ENCODE measurements at places on chromosomes 1 and 21.

DNA sequence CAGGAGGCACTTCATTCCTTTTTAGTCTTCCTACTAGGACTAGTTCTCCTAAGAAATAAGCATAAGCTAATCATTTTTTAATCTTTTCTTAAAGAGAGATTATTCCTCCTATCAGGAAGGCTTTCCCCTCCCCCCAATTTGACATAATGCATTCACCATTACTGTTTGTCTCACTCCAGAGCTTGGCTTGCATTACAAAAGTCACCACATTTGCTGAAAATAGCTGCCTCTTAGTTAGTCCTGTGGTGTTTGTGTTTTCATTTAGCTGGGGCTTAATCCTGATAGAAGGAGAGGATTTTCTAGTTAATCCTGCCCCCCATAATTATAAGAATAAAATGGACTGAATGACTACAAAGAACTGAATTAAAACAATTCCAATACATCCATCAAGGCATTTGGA, 307.1 kb upstream of the RRP15 start:
- no peak for DNase-seq

- no peak for DNase-seq
These were observed 14.4 kb downstream of the HLX start for GRCh38 chr1:220893701-220894024.

DNA sequence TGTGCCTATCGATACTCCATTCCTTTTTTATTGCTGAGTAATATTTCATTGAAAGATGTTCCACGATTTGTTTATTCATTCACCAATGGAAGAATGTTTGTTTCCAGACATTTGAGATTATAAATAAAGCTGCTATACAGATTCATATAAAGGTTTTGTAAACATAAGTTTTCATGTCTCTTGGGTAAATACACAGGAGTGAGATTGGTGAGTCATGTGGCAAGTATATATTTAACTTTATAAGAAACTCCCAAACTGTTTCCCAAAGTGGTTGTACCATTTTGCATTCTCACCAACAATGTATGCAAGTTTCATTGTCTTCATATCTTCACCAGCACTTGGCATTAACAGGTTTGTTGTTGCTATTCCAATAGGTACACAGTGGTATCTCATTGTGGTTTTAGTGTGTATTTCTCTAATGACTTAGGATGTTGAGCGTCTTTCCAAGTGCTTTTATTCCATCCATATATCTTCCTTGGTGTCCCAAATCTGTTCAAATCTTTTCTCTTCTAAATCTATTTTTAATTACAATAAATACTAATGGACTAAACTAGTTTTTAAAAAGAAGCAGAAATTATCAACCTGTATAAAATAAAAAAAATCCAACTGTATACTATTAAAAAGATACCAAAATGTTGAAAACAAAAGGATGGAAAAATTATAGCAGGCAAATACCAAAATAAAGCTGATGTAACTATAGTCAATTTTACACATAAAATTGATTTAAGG, 6.6 kb downstream of the SLC9C2 start:
- DNase-seq: no peak

- DNase-seq: no peak
These were observed 76.6 kb downstream of the RGL1 start for GRCh38 chr1:183881387-183882131.

GRCh38 chr1:205630651-205631009, 1.2 kb downstream of the ELK4 start:
- no peak for DNase-seq

GRCh38 chr1:1005774-1006304, 5.9 kb upstream of the HES4 start:
- DNase-seq: no peak

GRCh38 chr1:12477936-12478611, 139.9 kb downstream of the DHRS3 start:
- DNase-seq: peak; percentile 91

DNA sequence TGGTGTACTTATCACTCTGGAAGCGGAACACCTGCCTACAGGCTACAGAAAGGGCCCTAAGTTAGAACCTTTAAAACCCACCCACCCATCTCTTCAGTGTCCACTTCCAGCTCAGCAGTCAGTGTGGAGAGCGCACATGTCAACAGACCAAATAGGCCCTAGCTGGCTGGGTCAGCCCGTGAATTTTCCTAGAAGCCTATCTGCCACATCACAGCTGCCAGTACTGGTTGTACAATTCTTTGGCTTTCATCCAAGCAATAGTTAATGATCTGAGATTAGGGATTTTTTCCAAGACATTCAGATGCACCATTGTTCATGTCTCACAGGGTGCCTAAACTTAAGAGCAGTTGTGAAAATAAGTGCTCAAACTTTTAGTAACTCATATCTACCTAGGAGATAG, 197.1 kb downstream of the KCNK2 start:
- DNase-seq: no peak

GRCh38 chr1:208851366-208851765, 607.2 kb upstream of the PLXNA2 start:
- DNase-seq: no peak

Measured in NCI-H1417 (cell line).